ENCODE measurements at places on chromosomes 5 and 9.

DNA sequence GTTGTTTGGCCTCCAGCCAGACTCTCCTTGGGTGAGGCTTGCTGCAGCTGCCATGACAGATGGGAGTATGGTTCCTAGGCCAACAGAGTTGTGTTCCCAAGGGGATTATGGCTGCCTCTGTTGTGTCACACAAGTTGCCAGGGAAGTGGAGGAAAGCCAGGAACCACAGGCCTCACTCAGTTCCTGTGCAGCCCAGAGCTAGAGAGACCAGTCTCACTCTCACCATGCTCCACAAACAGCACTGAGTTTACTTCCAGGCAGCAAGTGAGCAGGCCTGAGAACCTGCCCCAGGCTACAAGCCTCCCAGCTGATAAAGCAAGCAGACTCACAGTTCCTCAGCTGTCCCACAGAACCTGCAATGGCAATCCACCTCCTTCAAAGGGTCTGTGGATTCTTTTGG is 273.6 kb upstream of the TAS2R1 start:
- DNase-seq = no peak

- DNase-seq = no peak
These were observed 39.0 kb downstream of the ITK start for GRCh38 chr5:157219491-157220271.

GRCh38 chr5:158715592-158715991 is 384.1 kb downstream of the EBF1 start:
- DNase-seq = no peak

- no peak for DNase-seq
These were observed 13.1 kb downstream of the LRRC26 start for GRCh38 chr9:137156567-137157375.

DNA sequence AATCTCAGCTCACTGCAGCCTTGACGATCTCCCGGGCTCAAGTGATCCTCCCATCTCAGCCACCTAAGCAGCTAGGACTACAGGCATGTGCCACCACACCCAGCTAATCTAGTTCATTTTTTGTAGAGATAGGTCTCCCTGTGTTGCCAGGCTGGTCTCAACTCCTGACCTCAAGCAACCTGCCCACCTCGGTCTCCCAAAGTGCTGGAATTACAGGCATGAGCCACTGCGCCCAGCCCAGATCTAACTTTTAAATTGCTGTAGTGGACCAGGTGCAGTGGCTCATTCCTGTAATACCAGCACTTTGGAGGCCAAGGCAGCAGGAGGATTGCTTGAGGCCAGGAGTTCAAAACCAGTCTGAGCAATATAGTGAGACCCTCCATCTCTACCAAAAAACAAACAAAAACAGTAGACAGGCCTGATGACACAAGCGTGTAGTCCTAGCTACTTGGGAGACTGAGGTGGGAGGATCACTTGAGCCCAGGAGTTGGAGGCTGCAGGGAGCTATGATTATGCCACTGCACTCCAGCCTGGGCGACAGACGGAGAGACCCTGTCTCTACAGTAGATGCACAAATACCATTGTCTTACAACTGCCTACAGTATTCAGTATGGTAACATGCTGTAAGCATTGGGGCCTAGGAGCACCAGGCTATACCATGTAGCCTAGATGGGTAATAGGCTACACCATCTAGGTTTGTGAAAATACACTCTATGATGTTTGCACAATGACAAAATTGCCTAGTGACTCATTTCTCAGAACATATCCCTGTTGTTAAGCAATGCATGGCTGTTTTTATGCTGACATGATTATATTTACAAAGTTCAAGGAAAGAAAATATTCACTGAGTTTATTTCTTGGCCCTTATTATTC is 1.5 kb upstream of the SIT1 start:
- no peak for DNase-seq

- no peak for DNase-seq
These were observed 13.3 kb upstream of the SEC16A start for GRCh38 chr9:136496181-136496580.

Data from left kidney (tissue), 8 donors.